ENCODE measurements at places on chromosomes 12 and 14.

- DNase-seq, result no peak
These were observed 143.3 kb downstream of the APAF1 start for GRCh38 chr12:98788396-98788795.

DNA sequence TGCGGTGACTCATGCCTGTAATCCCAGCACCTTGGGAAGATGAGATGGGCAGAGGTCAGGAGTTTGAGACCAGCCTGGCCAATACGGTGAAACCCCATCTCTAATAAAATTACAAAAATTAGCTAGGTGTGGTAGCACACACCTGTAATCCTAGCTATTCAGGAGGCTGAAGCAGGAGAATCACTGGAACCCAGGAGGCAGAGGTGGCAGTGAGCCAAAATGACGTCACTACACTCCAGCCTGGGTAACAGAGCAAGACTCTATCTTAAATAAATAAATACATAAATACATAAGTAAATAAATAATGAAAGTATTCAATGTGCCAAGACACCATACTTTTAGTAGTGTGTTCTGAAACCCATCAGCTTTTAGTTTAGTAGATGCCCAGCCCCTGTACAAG lies 308.1 kb upstream of the FLRT2 start:
- no peak for DNase-seq

- no peak for DNase-seq
These were observed 170.6 kb downstream of the OTOGL start for GRCh38 chr12:80269803-80270552.

- no peak for DNase-seq
These were observed 262.3 kb downstream of the NUAK1 start for GRCh38 chr12:105876396-105876927.

GRCh38 chr12:72448805-72449204 lies 176.6 kb downstream of the TRHDE start:
- no peak for DNase-seq

- DNase-seq, result peak; percentile 64
These were observed 5.0 kb upstream of the SLC25A47 start for GRCh38 chr14:100317912-100318808.

DNA sequence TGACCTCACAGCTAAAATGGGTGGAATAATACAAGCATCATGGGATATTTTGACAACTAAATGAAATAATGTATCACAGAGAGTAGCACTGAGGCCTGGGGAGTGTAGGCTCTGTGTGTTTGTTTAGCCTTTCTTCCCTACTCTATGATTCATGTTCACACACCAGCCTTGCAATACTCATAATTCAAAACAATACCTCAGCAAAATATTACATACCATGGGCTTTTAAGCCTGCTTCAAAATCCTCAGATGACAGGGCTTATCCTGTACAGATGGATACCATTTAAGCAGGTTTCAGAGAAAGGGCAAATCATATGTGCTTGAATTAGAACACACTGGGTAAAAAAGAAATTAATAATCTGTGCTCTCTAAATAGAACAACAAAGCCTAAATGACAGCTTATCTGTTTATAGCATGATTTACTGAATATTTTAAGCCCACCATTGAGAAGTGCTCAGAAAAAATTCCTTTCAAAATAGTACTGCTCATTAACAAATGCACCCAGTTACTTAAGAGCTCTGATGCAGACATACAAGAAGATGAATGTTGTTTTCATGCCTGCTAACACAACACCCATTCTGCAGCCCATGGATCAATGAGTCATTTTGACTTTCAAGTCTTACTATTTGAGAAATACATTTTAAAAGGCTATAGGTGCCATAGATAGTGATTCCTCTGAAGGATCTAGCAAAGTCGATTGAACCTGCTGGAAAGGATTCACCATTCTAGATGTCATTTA lies 84.9 kb upstream of the ADAMTS20 start:
- DNase-seq, result no peak

GRCh38 chr14:61493239-61493638 lies 171.9 kb downstream of the PRKCH start:
- DNase-seq, result no peak

- no peak for DNase-seq
These were observed 55.5 kb upstream of the ATXN7L3B start for GRCh38 chr12:74482115-74482514.

- DNase-seq, result no peak
These were observed 180.9 kb downstream of the AEBP2 start for GRCh38 chr12:19620222-19620621.

- no peak for DNase-seq
These were observed 213.1 kb upstream of the DCN start for GRCh38 chr12:91395628-91396135.

- DNase-seq, result no peak
These were observed 371.1 kb downstream of the FSCB start for GRCh38 chr14:44135972-44136371.

Data from stimulated activated CD4-positive, alpha-beta T cell treated with anti-CD3 and anti-CD28 coated beads, Interleukin-4, amount 100 ng/mL, for 24 hours (primary cell).